GM13977 (cell line): ENCODE measurements at places on chromosomes 5 and 9.

GRCh38 chr9:91426123-91426745 is 2.6 kb upstream of the NFIL3 start:
- DNase-seq = peak; percentile 66

- DNase-seq = no peak
Measured at GRCh38 chr9:113617550-113617949, 154.0 kb downstream of the RGS3 start.

DNA sequence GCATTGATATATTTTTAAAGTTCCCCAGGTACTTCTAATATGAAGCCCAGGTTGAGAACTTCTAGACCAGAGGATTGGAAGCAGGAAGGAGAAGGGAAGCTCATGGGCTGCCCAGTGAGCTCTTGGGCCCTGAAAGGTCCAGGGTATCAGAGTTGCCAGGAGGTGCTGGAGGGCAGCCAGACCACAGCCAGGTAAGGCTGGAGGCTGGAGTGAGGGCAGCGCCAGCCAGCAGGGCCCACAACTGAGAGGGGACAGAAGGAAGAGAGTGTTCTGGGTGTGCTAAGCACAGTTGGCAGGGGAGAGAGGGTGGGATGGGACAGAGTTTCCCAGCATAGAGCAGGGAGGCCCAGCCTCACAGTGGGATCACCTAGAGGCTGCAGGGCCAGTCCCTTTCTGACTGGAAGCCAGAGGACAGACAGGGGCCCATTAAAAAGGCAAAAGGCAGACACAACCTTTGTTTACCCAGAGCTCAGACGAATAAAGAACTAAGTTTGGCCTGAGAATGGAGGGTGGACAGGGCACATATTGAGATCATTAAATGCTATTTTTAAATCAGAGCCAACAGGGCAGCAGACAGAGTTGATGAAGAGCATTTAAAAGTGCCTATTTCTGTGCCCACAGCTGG is 94.9 kb downstream of the PDE8B start:
- no peak for DNase-seq

DNA sequence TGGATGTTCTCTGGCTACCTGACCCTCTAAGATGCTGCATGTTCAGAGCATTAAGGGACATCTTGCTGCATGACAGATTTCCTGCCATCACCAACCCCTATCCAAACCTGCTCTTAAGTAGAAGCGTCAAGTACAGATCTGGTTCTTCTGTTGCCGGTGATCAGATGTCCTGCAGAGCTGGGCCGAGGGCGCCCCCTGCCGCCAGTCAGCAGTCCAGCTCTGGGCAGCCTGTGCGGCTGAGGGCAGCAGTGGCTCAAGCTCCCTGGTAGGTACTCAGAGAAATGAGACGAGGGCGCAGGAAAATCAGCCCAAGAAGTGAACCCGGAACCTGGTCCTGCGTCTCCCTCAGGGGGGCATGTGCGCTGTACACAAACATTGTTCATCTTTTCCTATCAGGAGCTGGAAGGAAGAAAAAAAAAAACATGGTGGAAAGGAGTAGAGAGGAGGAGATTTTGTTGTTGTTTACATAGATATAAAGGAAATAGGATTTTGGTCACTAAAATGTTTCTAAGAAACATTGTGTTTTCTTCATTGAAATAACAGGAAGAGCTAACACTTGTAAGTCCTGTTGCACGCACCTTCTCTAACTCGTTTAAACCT is 95.8 kb downstream of the CFAP90 start:
- DNase-seq = peak; percentile 64

GRCh38 chr9:3386753-3387152 is 139.0 kb downstream of the RFX3 start:
- no peak for DNase-seq

GRCh38 chr5:2532809-2533208 is 218.7 kb downstream of the IRX2 start:
- DNase-seq = no peak

- DNase-seq = peak; percentile 60
Measured at GRCh38 chr5:133531178-133531577, 81.2 kb downstream of the FSTL4 start.

- no peak for DNase-seq
Measured at GRCh38 chr9:137139468-137140150, 655 bp downstream of the GRIN1 start.

DNA sequence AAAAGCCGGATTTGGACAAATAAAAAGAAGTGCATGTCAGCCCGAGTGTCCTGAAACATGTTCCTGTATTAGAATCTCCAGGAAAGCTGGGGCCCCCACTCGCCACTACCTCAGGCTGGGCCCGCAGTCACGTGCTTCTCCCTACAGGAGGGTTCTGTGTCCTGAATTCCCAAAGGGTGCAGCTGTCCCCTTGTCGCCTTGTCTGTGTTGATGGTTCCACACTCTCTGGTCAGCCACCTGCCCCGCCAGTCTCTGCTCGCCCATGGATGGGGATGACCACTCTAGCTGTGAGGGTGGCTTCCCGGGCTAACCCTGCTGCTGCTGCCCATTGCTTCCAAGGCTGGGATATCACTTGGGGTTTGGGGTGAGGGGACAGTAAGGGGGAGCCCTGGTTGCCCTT is 3.1 kb upstream of the TMEM250 start:
- DNase-seq = no peak

DNA sequence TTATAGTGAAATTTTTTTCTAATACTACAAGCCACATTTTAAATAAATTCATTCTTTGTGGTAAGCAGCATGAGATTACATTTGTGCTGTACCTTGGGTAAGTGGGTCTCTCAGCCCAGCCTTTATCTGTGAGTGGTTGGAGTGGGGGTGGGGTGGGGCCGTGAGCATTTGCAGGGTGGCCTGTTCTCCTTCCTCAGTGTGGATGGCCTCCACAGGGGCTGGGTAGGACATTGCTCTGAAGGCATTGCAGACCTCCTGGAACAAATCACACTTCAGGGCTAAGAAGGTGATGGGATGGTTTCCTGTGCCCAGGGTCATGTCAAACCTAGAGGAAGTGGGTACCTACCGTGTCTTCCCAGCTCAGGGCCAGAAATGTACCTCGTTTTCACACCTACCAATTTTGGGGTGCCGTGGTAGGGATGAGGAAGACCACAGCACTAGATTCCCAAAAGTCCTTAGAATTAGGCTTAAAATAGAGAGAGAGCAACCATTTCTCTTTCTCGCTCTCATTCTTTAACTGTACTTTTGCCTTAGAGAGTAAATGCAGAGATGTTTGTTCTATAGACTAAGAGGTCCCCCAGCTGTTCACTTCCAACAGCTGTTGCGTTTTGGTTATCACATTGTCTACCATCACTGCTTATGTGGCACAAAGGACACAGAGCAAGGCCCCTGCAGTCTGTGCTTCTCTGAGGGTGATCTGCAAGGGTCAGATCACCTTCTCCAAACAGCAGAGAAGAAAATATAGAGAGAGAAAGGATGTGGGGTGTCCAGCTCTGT is 83.4 kb upstream of the CTSL start:
- no peak for DNase-seq

GRCh38 chr5:67805666-67806348 is 409.7 kb upstream of the PIK3R1 start:
- DNase-seq = no peak

- DNase-seq = no peak
Measured at GRCh38 chr5:66365981-66366380, 221.9 kb downstream of the SREK1 start.

- DNase-seq = no peak
Measured at GRCh38 chr5:169848271-169848670, 132.0 kb downstream of the INSYN2B start.

DNA sequence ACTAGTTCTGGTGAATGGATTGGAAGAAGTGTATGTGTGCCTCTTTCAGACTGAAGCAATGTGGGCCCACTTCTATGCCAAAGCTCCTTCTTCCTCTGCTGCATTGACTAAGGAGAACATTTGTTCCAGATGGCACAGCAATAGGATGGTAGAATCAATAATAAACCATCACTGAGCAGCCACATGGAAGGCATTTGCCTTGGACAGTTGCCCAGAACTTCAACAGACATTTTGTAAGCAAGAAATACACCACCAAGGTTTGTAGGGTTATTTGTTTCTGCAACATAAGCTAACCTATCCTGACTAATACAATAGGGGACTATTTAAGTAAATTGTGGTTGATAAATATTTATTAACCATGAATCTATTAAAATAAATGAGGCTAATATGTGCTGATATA is 37.7 kb upstream of the CSNK1G3 start:
- DNase-seq = no peak

DNA sequence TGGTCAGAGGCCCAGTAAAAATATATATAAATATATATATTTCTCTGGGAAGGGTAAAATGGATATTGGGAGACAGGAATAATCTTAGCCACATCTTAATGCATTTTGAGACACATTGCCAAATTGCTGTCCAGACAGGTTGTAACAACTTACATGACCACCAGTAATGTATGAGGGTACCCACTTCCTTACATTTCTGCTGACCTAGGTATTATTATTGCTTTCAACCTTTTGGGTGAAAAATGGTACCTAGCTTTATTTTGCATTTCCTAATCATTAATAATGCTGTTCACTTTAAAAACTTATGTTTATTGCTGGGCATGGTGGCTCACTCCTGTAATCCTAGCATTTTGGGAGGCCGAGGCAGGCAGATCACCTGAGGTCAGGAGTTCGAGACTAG is 61.5 kb downstream of the MEGF10 start:
- no peak for DNase-seq

GRCh38 chr9:86135371-86135770 is 36.0 kb upstream of the GOLM1 start:
- no peak for DNase-seq

DNA sequence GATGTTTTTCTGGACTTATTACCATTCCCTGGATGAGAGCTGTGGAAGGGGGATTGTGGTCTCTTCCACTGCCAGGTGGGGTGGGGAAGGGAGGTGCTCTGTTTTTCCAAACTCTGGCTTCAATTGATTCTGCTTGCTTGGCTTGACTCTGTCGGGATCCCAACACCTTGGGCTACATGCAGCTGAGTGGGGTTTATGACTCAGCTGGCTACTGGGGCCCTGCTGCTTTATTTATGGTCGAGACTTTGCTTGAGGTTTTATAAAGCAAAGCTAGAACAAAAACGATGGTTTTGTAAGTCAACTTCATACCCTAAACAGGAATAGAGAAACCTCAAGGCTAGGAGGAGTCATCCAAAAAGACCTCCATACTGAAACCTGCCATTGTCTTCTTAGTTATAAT is 76.3 kb downstream of the AOPEP start:
- DNase-seq = peak; percentile 68

GRCh38 chr5:88214655-88215054 is 54.0 kb downstream of the TMEM161B start:
- no peak for DNase-seq

- DNase-seq = no peak
Measured at GRCh38 chr5:353612-354580, 32.4 kb downstream of the AHRR start.

DNA sequence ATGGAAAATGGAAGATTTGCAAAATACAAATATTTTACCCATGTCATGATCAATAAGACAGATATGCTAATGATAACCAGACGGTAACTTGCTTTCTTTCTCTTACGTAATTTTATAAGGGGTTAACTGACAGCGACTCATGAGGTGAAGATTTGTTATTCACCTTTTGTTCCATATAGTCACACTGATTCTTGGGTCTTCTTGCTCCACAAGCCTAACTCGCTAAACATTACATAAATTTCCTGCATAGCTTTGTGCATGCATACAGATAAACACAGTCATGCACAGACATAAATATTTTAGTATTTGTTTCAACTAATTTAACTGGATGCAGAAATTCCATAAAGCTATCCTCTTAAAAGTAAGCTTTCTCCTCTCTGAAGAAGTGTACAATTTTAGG is 225.9 kb downstream of the VPS13A start:
- DNase-seq = no peak

GRCh38 chr9:16029046-16029615 is 476.3 kb downstream of the CCDC171 start:
- no peak for DNase-seq

GRCh38 chr5:2381070-2381469 is 370.4 kb downstream of the IRX2 start:
- DNase-seq = no peak

DNA sequence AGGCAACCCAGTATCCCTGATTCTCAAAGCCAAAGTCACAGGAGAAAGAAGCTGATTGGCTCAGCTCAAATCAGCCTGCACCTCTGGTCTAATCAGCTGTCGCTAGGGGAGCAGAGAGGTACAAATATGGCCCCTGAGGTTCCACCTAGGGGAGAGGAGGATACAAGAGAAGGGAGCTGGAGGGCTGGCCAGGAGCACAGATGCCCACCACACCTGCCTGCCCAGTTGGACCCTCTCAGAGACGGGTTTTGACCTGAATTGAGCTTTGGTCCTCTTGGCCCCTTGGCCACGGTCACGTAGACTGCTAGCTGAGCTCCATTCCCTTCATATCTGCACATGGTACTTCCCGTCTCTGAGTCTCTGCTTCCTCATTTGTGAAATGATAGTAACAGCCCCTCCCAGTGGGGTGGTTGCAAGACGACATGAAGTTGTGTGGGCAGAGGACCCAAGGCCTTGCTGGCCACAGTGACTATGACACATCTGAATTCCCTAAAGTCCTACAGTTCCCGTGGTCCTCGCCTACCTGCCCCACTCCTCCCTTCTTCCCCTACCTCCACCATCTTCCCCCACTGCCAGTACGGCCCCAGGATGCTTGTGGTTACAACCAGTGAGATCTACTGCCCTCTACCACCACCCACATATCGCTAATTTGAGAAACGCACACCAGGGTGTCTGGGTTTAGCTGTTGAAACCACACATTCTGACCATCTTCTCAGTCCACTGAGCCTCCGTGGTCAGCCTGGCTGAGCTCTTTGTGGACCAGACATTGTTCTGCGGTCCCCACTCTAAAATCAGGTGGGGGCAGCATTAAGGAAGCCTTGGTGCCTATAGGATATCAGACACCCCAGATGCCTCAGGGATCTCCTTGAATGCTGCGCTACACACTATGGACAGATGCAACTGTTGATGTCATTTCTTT is 60.3 kb upstream of the NEK6 start:
- peak; percentile 53 for DNase-seq

DNA sequence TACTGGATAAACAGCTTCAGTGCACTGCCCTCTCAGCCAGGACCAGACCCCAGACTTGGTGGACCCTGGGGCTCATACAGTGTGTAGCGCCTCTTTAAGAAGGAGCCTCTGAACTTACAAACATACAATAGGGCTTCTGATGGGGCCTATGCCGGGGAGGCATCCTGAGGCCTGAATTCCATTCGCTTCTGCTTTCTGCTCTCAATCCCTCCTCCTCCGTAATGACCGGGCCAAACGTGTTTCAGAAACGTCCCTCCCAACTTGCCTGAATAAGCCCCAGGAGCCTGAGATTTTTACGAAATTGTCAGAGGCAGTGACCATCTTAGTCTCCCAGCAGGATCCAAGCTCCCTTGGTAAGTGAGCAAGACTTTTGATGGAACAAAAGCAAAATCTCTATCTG is 128.1 kb upstream of the BOD1 start:
- DNase-seq = no peak

- DNase-seq = peak; percentile 60
Measured at GRCh38 chr9:100437860-100438805, 11.2 kb downstream of the MSANTD3 start.
